ENCODE measurements at places on chromosomes 6 and 20.

DNA sequence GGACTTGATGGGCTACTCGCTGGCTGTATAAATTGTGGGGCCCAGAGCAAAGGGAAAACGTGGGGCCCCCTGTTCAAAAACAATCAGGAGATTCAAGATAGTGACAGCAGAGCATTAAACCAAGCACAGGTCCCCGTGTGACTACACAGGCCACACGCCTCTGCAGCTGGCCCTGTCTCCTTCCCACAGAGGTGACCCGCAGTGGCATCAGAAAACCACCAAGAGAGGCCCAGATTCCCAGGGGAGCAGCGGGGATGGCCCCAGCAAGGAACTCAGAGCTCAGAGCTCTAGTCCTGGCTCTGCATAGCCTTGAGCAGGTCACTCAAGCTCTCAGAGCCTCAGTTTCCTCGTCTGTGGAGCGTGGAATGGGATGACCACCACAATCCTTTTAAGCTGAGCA lies 57.6 kb downstream of the CPNE5 start:
- no peak for DNase-seq

DNA sequence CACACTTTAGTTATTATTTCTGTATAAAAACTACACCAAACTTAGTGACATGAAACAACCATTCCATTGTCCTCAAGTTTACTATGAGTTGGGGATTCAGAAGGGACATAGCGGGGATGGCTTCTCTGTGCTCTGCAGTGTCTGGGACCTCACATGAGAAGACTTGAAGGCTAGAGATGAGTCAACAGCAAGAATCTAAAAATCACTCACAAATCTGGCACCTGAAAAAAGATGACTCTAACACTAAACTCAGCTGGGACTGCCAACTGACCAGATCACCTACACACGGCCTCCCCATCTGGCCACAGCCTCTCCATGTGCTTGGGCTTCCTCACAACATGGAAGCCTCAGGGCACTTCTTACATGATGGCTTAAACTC lies 63.0 kb upstream of the EYA2 start:
- DNase-seq = no peak

DNA sequence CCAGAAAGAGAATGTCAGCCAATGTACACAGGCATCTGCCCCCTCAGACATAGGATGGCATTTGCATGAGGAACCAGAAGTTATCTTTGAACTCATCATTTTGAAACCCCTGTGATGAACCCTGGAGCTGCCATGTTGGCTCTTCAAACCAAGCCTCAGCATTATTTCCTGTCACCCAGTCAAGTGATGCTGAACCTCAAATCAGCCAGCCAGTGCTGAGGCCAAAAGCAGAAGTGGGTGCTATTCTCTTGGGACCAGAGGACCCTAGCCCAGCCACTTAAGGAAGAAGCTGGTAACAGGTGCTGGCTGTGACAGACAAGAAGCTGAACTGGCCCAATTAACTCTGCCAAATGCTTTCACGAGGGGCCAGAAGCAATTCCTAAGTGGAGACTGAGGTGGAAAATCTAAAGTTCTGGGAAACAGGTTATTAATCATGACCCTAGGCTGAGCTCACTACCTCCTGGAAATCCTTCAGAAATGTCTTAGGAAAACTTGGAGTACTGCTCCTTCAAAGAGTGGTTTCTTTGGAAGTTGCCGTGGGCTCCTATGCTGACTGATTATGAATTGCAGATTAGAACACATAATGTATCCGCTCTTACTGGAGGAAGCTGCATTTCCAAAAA lies 4.0 kb downstream of the PKIG start:
- DNase-seq = no peak

- no peak for DNase-seq
Observed at GRCh38 chr20:57432480-57432861, 41.3 kb downstream of the RBM38 start.
